ENCODE measurements at places on chromosomes 7 and 10.

GRCh38 chr7:45623740-45624391, 49.7 kb downstream of the ADCY1 start:
- DNase-seq, result no peak

DNA sequence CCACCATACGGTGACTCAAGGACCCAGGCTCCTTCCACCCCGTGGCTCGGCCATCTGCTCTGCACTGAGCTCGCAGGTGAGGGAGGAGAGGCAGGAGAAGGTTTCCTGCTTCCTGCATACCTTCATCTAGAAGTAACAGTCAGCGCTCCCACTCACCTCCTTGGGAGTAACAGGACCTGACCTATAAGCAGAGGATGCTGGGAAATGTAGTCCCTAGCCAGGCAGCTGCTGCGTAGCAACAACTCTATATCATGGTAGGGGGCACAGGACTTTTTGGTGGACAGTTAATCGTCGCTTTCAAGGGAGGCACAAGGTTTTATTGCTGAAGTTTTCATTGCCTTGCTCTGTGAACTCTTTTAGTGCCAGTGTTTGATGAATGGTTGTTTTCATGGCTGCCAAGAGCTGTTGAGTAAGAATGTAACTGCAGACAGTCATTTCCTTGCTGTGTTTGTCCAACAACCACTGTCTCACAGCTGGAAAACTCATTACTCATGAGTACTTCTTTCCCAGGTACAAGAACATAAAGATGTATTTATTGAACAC, 10.2 kb upstream of the ZFYVE27 start:
- peak; percentile 50 for DNase-seq

GRCh38 chr7:25495342-25496250, 267.3 kb upstream of the NPVF start:
- no peak for DNase-seq

GRCh38 chr10:56745490-56745889, 384.4 kb upstream of the ZWINT start:
- DNase-seq, result no peak

- DNase-seq, result no peak
Measured at GRCh38 chr7:5567790-5568189, 144.2 kb upstream of the TNRC18 start.

DNA sequence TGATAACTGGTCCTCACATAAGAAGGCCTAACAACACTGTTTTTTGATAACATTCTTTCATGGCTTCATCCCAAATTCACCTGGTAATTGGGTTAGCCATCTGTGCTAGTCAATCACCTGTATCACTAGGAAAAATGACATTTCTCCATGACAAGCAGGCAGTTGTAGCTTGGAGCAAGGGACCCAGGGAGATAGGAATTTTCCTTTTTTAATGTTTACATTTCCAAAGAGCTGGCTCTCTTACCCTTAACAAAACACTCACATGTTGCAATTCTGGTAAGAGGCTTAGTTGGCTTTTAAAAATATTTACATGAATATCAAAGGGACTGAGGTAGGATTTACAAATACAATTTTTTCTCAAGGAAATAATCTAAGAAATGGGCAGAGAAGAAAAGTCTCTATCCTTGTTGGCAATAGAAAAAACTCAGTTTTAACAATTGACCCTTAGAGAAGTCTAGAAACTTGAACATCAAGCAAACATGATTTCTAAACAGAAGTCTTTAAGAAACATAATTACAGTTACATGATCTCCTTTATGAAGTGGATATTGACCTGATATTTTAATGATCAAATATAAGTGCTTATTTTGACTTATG, 16.1 kb upstream of the AKR1C1 start:
- DNase-seq, result no peak

DNA sequence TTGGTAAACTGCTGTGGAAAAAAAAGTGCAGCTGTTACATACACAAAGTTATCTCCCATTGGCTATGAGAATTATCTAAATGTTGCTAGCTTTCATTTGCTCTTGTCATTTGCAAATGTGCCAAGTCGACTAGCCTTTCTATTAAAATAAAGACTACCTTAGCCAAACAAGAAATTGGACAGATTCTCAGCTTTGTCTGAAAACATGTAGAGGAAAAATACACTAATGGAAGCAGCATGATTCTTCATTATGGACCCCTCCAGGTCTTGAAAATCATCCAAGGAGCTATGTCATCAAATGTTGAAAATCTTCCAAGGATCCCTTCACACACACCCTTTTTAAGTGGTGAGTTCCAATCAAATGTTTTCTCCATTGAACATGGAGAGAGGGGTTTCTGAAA, 237.7 kb downstream of the ETV1 start:
- no peak for DNase-seq

DNA sequence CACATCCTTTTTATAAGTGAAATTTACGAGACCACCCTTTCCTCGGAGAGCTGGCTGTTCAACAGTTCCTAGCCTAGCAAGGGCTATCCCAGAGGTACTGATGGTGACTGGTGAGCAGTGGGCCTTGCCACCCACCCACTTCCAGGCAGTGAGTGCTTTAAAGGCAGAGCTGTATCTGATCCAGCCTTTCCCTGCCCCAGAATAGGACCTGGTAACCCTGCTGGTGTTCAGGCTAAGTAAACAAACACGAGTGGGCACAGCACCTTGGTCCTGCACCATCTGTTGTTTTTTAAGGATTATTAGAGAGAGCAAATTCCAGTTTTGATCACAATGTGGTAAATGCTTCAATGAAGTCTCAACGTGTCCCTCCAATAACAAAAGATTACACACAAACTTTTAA, 75.7 kb downstream of the COBL start:
- no peak for DNase-seq

DNA sequence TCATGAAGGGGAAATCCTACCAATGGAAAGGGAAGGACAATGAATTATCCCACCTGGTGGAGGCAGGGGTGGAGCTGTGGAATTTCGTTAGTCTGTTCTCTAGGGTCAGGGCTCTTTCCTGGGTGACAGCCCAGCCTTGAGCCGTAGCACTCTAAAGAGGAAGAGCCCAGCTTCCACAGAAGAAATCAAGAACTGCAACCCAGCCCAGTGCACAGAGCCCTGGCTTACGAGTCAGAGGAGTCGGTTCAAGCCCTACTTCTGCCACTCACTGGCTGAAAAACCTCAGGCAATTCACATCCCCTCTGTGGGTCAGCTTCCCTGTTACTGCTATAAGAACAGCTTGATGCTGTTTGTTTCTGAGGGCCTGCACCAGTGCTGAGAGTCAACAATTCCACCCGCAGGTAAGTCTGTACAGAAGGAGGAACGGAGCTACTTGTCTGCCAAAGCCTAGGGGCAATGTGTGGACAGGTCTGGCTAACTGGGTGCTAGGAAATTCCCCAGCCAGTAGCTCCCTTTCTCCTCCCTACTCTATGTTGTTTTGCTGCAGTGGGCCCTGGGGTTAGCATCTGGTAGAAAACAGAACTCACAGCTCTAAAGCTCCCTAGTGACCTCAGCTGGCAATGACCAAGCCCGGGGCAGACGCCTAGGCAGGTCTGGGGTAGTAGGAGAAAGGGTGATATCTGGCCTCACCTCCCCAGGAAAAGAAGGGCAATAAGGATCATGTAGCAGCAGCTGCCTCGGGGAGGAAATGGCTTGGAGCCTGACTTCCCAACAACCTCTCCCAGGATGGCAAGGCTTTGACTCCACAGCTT, 3.3 kb downstream of the AVPI1 start:
- DNase-seq, result no peak

GRCh38 chr10:110352930-110353243, 48.2 kb upstream of the SMNDC1 start:
- DNase-seq, result no peak

DNA sequence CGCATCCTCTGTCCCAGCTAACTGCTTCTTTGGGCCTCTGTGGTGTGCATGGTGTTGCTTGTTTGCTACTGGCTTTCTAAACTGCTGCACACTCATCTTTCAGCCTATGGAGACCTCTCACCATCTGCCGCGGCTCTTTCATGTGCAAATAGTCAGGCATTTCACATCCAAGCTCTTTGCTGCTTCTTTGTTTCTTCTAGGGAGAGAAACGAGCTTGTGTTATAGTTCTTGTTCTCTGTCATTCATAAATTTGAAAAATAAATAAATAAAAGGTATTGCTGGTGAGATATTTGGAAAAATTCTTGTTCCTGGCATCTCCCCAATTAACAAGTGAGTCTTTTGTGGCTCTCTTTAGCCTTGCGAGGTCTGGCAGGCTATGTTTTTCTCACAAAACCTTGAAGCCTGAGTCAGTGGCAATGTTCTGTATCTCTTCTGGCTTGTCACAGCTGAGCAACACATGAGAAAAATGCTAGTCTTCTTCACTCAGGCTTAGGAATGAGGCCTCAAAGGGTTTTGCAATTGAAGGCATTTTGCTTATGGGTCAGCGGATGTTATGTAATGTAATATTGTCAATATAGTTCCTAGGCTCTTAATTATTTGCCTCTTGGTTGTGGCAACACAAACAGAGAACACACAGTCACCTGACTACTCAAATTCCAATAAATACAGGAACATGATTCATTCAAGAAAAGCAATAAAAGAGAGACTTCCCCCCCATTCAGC, 274.0 kb downstream of the FRMD4A start:
- DNase-seq, result peak; percentile 89
